ENCODE measurements at places on chromosomes 7 and 10.

DNA sequence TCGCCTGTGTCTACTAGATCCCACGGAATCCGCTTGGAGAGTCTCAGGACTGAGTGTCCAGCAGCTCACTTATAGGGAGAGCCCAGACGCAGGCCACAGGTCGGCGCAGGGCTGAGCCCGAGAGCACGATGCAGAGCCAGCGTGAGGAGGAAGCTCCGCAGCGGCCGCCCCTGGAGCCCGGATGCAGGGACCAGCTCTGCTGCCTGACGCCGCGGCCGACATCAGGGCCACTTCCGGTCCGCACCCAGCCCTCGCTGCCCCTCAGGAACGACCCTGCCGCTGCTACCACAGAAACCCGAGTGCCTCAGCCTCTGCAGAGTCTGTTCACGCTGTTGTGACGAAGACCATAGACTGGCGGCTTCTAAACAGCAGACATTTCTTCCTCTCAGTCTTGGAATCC lies 275.8 kb upstream of the PPP2R2D start:
- no peak for DNase-seq

GRCh38 chr7:2811476-2812113 lies 32.5 kb downstream of the GNA12 start:
- no peak for DNase-seq

GRCh38 chr10:74419958-74420375 lies 268.9 kb downstream of the ADK start:
- DNase-seq: peak; percentile 61

DNA sequence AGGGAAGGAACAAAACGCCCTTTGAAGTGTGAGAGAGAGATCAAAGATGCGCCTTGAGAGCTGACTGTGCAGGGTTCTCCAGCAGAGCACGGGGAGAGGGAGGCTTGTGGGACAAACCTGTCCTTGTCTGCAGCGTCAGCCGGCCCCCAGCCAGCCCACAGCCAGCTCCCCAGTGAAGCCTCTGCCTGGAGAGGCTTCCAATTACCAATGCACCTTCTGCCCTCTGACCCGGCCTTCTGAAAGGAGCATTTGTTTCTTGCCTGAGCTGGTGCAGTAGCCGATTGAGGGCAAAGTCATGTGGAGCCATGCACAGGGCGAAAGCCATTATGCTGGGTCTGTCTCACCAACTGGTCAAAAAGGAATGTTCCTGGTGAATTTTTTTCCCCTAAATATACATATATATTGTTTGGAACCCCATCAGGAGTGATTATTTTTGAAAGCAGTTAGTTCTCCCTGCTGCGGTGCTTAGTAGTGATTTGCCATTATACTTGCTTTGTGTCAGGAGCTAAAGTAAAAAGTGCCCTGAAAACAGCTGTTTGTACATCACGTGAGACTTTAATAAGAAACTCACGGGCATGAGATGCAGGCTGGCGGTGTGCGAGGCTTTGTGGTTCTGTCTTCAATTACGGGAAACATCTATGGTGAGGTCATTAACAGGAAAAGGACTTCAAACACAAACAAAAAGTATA lies 268.6 kb downstream of the KLF6 start:
- DNase-seq: no peak

- DNase-seq: no peak
Measured at GRCh38 chr7:38820571-38820970, 88.4 kb downstream of the VPS41 start.

DNA sequence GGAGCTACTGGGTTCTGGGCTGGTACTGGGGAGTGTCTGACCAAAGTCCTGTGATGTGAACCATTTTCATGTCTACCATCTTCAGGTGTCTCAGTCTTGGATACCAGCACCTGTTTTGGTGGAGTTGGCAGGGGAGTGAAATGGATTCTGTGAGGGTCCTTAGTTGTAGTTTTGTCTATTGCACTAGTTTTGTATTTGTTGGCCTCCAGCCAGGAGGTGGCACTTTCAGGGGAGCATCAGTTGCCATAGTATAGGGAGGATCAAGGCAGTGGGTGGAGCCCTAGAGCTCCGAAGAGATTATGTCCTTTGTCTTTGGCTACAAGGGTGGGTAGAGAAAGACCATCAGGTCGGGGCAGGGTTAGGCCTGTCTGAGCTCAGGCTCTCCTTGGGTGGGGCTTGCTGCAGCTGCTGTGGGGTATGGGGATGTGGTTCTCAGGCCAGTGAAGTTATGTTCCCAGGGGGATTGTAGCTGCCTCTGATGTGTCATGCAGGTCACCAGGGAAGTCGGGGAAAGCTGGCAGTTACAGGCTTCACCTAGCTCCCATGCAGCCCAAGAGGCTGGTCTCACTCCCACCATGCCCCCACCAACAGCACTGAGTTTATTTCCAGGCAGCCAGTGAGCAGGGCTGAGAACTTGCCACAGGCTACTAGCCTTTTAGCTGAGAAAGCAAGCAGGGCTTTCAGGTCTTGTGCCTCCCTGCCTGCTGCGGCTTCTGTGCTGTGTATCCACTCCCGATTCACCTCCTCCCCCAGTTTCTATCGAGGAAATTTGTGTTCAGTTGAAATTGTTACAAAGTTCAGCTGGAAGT lies 153.1 kb downstream of the ZNF365 start:
- DNase-seq: peak; percentile 84
